ENCODE measurements at places on chromosomes 13 and 19.

- DNase-seq, result no peak
Measured at GRCh38 chr13:113928685-113929627, 44.9 kb downstream of the C13orf46 start.

GRCh38 chr19:28963486-28964250, 249.3 kb downstream of the UQCRFS1 start:
- no peak for DNase-seq

DNA sequence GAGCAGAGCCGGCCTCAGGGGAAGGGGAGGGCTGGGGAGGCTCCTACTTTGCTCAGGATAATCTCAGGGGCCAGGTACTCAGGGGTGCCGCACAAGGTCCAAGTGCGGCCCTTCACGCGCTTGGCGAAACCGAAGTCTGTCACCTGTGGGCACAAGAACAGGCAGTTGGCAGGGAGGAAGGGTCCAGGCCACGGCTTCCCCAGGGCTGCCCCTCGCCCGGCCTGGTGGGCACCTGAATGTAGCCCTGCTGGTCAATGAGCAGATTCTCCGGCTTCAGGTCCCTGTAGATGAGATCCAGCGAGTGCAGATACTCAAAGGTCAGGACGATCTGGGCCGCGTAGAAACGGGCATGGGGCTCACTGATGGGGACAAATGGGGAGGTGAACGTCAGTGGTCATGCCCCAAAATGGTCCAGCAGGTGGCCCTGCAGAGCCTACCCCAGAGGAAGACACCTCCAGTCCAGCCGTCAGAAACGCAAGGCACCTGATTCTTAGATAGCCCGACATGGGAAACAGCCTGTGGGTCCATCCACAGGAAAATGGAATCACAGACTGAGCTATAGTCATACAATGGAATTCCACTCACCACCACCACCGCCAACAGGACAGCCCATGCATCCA, 7.1 kb upstream of the SAMD1 start:
- no peak for DNase-seq

- DNase-seq, result no peak
Measured at GRCh38 chr19:48629599-48630295, 7.4 kb downstream of the DBP start.

DNA sequence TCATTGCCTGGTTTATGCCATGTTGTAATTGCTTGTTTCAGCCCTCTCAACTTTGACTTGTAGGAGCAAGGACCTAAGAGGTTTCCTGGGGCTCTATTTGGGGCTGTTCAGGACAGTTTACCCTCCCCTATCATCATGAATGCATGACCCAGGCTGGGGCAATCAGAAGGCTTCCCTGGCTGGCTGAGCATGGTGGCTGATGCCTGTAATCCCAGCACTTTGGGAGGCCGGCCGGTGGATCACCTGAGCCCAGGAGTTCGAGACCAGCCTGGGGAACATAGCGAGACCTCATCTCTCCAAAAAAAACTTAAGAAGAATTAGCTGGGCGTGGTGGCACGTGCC, 6.1 kb upstream of the LSM4 start:
- DNase-seq, result no peak

GRCh38 chr13:112193463-112194166, 126.7 kb downstream of the SOX1 start:
- DNase-seq, result no peak

DNA sequence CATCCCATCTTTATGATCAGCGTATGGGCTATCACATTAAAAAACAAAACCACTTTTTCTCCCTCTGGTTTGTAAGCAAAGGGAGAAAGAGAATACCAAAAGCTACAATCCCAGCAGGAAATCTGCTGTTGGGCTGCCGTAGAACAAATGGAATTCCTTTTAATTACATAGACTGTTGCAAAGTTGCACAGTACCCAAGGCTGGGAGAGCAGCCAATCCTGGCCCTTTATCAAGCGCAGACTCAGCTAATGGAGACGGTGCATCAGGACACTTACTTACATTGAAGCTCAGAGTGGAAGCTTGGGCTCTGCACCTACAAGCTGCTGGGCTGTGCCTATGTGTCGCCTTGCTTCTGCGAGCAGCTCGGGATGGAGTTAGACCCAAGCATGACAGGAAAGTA, 15.2 kb downstream of the CCNA1 start:
- DNase-seq, result no peak

- DNase-seq, result no peak
Measured at GRCh38 chr19:58229255-58229639, 533 bp downstream of the ZNF544 start.

DNA sequence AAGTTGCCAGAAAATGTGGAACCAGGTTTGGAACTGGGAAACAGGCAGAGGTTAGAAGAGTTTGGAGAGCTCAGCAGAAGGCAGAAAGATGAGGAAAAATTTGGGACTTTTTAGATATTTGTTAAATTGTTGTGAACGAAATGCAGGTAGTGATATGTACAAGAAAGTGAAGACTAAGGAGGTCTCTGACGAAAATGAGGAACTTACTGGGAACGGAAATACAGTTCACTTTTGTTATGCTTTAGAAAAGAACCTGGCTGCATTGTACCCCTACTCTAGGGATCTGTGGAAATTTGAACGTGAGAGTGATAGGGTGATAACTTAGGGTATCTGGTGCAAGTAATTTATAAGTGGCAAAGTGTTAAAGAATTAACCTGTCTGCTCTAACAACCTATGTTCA, 632.4 kb downstream of the SLITRK5 start:
- no peak for DNase-seq

GRCh38 chr13:41549491-41549890, 92.1 kb downstream of the RGCC start:
- no peak for DNase-seq

- no peak for DNase-seq
Measured at GRCh38 chr13:28620011-28620830, 38.7 kb upstream of the POMP start.

GRCh38 chr19:57665261-57665806, 3.4 kb upstream of the ZSCAN4 start:
- DNase-seq, result no peak

GRCh38 chr13:107233541-107233940, 665.6 kb upstream of the ARGLU1 start:
- DNase-seq, result no peak

DNA sequence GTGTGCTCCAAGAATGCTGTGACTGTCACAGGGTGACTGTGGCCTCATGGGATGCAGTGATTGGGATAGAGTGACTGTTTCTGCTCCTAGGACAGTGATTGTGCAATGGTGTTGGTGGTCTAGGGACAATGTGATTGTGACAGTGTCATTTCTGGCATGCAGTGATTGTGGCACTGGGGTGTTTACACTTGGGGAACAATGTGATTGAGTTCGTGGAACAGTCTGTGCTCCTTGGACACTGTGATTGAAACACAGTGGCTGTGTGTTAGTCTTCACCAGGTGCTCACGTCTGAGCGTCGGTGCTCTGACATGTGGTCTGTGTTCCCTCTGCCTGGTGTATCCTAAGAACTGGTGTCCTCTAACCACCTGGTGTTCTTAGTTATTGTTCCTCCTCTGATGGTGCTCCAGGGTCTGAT, 1.7 kb downstream of the PDE4A start:
- DNase-seq, result no peak
